ENCODE measurements at places on chromosomes 2 and 18. TPM values are rescaled to one million over a fixed set of nuclear protein-coding genes. Genes with fewer than 3 reads are reported as not detected.
A peak's percentile ranks its signal among the peaks of the same experiment; 100 is the strongest.

- peak; percentile 12 for DNase-seq
Measured at GRCh38 chr2:145800151-145801091, 1280.5 kb upstream of the ZEB2 start.

- DNase-seq = peak; percentile 29
Measured at GRCh38 chr2:214006601-214007000, 404.3 kb upstream of the VWC2L start.

- DNase-seq = peak; percentile 32
Measured at GRCh38 chr2:40279001-40279400, 172.9 kb downstream of the SLC8A1 start.

SKA1 gene
- total RNA-seq = 37.5 TPM
